DMS 273 treated with DMSO at 0.1 percent for 48 hours (cell line): ENCODE measurements at places on chromosomes 5 and 9.
A peak's percentile ranks its signal among the peaks of the same experiment; 100 is the strongest.

GRCh38 chr5:40052808-40053207, 626.9 kb upstream of the PTGER4 start:
- DNase-seq = no peak

- DNase-seq = no peak
Measured at GRCh38 chr5:27325513-27325912, 287.1 kb upstream of the CDH9 start.

- DNase-seq = peak; percentile 88
Measured at GRCh38 chr5:88380332-88380731, 111.7 kb upstream of the TMEM161B start.

DNA sequence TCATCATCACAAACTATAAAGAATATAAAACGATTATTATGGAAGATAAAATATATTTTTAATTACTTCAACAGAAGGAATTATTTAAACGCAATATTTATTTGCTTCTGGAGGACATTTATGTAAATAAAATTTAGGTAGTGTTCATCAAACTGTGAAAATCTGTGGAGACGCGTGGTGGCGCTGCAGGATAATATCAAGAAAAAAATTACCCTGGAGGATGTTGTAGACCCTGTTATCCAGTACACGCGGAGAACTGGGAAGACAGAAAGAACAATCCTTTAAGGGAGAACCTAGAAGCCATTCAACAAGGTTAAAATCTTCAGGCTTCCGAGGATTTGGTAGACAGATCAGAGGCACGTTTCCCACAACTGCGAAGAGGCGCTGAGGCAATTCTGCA, at the start of gene PCDHB12:
Gene PCDHB12, plus strand, starts transcription at position 242 of the 400 bp plus-strand sequence. CDS start 189 bp downstream, outside the sequence.
- DNase-seq = no peak

DNA sequence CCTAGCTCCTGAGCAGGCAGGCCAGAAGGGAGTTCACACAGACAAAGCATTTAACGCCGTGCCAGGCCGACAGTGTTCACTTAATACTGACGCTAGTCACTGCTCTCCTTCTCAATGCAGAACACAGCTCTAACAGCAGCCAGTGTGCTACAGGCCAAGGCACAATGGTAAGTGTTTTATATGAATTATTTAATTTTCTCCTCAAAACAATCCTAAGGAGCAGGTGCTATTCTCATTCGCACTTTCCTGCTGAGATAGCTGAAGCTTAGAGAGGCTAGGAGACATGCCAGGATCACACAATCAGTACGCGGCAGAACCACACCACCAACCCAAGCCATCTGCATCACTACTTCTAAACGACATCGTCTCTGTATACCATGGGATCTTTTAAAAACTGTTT, 170.7 kb downstream of the SPOCK1 start:
- no peak for DNase-seq

GRCh38 chr9:130172858-130173665, 858 bp downstream of the NCS1 start:
- DNase-seq = no peak
